ENCODE measurements at places on chromosomes 1 and 21.

DNA sequence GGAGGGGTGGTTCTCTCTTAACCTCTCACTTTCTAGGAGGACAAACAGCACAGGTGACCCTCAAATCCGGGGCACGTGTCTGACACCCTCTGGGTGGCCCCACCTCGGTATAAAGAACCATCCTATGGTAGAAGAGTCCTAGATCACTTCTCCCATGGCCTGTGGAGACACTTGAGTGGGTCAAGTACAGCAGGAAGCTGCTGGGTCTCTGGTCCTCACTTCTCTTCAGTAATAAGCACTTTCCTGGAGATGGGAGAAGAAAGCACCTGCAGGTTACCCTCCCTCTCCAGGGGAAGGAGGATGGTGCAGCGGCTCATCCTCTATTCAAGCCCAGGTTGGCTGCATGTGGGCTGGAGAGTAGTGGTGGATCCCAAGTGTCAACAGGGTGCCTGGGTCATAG lies 17.0 kb downstream of the S100A7 start:
- DNase-seq = no peak

DNA sequence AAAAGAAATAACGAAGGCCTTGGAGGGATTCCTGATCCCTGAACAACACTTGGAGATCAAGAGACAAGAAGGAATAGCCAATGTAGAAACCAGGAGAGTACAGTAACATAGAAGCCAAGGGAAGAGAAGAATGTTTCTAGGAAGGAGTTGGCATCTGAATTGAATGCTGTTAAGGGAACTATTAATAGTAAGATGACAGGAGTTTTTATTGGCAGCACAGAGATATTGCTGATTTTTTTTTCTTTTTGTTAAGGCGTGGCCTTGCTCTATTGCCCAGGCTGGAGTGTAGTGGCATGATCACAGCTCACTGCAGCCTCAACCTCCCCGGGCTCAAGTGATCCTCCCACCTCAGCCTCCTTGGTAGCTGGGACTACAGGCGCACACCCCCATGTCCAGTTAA lies 9.6 kb upstream of the SFT2D2 start:
- no peak for DNase-seq

- no peak for DNase-seq
Observed at GRCh38 chr1:66231217-66231616, 302.7 kb upstream of the SGIP1 start.

GRCh38 chr1:211529453-211529852 lies 37.5 kb upstream of the RD3 start:
- no peak for DNase-seq

DNA sequence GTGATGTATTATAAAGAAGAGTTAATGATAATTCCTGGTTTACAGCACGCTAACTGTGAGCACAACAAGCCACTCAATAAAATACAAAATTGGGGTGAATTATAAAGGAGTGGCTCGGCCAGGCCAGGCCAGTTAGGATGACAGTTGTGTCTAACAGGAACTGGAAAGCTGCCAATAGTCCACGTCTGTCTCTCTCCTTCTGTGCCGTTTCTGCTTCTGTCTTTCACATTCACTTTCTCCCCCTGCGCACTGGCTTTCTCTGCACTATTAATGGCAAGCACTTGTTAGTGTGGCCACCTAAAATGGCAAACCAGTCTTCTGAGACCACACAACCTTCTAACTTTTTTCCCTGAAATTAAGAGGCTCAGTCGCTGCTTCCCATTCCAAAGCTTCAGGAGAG lies 394.3 kb downstream of the NTNG1 start:
- no peak for DNase-seq

- DNase-seq = no peak
Observed at GRCh38 chr1:169557131-169557530, 29.1 kb downstream of the F5 start.

- no peak for DNase-seq
Observed at GRCh38 chr1:212218065-212218464, 67.1 kb upstream of the PPP2R5A start.

- DNase-seq = no peak
Observed at GRCh38 chr1:72482736-72483413, 200.5 kb upstream of the NEGR1 start.

DNA sequence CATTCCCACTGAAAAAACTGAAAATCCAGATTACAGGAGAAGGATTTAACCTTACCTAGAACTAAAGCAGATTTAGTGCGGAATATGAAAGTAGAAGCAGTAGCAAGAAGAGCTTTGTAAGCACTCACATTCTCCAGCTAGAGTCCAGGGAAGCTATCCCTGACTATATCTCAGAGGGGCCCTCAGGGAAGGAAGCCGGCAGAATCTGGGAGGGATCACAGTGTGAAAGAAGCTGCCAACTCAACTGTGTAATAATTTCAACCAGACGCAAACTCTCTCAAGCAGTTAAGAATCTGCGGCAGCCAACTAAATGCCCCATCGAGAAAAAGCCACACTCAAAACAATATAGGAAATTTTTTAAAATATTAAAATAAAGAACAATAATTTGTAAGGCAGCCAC lies 163.8 kb downstream of the EIF4G3 start:
- no peak for DNase-seq

DNA sequence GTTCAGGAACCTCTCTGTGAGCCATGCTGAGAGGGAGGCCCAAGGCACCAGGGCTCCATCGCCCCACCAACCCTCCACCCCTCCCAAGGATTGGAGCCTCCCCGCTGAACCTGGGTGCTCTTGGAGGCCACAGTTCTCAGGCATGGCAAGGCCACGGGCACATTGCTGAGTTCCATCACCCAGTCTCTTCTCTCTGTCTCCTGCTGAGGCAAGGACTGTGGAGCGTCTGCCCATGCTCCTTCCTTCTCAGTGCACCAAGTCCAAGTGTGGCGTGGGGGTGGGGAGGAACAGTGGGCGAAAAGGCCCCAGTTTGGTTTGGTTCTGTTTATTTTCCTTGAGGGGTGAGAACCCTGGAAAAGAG lies 2.8 kb upstream of the KNCN start:
- no peak for DNase-seq

DNA sequence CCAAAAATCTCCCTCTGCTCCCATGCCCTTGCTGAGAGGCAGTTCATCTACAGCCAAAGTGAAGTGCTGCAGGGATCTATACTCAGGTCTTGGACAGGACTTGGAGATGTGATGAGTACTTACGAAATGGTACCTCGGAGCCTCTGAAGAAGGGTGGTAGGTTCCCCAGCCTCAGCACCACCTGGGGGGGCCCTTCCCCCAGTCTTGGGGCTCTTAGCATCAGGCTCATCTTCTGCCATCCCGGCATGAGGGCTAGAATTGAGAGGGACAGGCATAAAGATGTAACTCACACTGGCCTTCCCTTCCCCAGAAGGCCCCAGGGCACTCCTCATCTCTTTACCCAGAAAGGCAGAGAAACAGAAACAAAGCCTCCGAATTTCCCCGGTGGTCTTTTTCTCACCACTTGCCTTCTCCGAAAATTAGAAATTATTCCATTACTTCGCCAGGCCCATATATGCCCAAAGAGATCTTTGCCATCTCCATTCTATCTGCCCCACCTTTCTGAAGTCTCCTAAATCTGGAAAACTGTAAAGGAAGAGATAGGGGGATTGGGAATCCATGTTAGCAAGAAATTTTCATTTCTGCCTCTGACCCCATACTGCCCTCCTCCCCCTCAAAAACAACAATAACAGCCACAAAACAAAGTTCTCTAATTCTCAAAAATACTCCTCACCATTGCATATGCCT lies 827 bp downstream of the RFX5 start:
- DNase-seq = no peak

GRCh38 chr1:6545276-6546112 lies 8.8 kb downstream of the NOL9 start:
- no peak for DNase-seq

- DNase-seq = no peak
Observed at GRCh38 chr21:37452227-37452626, 85.7 kb downstream of the DYRK1A start.

All from stimulated activated CD4-positive, alpha-beta T cell treated with anti-CD3 and anti-CD28 coated beads, TNF-alpha, amount 100 ng/mL, for 24 hours (primary cell).